Hepatic stellate cell (primary cell): ENCODE measurements at places on chromosomes 2 and 18.
A peak's percentile ranks its signal among the peaks of the same experiment; 100 is the strongest.

- no peak for DNase-seq
Measured at GRCh38 chr2:19812166-19812565, 89.6 kb downstream of the TTC32 start.

GRCh38 chr2:209463226-209463625 lies 39.4 kb downstream of the MAP2 start:
- no peak for DNase-seq

GRCh38 chr18:37565977-37566478 lies 430 bp upstream of the CELF4 start:
- peak; percentile 81 for DNase-seq

DNA sequence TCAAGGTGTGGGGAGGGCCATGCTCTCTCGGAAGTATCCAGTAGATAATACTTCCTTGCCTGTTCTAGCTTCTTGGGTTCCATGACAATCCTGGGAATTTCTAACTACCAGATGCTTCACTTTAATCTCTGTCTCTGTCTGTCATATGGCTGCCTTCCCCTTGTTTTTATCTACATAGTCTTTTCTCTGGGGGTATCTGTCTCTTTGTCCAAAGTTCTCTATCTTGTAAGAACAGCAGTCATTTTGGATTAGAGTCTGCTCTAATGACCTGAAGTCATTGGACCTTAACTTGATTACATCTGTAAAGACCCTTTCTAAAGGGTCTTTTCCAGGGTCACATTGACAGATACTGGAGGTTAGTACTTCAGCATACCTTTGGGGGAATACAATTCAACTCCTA lies 11.4 kb upstream of the EPB41L5 start:
- no peak for DNase-seq
